ENCODE measurements at places on chromosomes 13 and 19. TPM values are rescaled to one million over a fixed set of nuclear protein-coding genes. Genes with fewer than 3 reads are reported as not detected.

DNA sequence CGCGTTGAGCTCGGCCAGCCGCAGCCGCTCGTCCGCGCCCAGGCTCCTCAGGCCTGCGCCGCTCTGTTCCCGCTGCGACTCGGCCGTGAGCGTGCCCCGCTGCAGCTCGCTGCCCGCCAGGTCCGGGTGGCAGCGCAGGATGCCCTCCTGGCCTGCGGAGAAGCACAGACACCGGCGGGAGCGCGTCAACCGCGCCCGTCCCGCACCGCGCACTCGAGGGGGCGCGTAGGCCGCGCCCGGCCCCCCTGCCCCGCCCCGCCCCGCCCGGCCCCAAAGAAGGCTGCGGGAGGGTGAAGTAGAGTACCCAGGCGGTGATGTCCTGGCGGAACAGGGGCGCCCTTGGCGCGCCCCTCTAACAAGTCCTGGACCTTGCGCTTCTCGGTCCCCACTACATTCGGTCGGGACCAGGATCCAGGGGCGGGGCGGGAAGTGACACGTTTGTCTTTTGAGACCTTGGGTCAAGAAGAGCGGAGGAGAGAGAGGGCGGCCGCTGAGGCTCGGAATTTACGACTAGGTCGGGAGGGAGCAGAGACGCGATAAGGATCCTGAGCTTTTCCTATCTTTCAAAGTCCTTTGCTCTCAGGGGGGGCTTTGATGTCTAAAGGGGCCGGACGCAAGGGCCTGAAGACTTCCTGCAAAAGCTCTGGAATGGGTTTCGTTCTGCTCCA lies 9.3 kb upstream of the CDX2 start:
- DNase-seq = no peak

DNA sequence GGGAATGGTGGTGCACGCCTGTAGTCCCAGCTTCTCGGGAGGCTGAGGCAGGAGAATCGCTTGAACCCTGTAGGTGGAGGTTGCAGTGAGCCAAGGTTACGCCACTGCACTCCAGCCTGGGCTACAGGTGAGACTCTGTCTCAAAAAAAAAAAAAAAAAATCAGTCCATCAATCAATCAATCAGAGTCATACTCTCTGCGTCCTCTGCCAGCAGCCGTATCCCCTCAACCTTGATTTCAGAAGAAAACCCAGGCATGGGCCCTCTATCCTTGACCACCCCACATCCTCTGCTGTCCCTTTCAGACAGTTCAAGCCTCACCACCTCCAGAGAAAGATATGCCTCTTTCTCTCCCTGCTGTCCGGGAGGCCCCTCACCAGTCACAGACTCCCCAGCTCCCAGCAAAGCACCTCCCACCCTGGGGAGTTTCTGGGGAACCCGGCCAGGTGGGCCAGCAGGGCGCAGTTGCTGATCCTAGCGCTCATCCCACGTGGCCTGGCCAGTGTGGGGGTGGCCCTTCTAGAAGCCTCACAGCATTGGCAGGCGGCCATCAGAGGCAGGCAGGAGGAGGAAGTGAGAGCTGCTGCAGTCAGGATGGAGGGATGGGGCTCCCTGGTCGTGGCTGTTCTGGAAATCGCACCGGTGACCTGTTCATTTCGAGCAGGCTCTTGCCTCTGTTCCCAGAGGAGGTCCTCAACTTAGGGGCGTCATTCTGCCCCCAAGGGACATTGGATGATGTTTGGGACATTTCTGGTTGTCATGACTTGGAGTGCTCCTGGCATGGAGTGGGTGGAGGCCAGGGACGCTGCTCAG lies 10.2 kb upstream of the JSRP1 start:
- no peak for DNase-seq

The GSX1 gene
- total RNA-seq = not detected

The GJB2 gene
- total RNA-seq = 2.8 TPM

- no peak for DNase-seq
Measured at GRCh38 chr13:52835071-52835839, 13.2 kb downstream of the PCDH8 start.

DNA sequence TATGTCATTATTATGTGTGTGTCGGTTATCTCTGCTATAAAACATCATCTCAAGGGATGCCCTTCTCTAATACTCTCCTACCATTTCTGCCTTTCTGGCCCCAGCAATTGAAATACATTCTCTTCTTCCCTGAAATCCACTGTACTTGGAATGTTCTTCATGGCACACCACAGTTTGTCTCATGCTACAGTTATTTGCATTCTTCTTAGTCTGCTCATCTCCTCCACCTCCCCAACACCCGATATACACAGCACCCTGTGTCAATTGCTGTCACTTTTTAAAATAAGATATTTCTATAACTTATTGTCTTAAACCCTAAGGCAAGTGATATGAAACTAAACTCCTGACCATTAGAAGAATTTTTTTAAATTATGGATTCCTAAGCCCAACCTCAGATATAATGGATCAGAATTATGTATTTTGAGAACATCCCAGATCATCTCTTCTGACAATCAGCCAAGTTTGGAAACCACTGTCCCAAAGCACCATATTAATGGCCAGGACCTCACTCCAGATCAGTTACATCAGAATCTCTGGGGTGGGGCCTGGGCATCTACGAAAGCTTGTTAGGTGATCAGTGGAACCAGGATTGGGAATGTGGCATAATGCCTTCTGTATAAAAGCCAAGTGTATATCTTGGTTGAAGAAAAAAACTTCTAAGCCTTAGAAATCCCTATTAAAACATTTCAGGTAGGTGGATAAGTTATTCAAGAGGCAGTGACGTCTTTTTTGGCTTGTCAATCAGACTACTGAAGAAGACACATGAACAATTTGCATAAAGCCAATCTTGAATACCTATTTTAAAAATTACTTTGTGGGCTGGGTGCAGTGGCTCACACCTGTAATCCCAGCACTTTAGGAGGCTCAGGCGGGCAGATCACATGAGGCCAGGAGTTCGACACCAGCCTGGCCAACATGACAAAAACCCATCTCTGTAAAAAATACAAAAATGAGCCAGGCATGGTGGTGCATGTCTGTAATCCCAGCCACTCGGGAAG lies 30.0 kb upstream of the KBTBD7 start:
- no peak for DNase-seq

The TINCR gene
- total RNA-seq = not detected

DNA sequence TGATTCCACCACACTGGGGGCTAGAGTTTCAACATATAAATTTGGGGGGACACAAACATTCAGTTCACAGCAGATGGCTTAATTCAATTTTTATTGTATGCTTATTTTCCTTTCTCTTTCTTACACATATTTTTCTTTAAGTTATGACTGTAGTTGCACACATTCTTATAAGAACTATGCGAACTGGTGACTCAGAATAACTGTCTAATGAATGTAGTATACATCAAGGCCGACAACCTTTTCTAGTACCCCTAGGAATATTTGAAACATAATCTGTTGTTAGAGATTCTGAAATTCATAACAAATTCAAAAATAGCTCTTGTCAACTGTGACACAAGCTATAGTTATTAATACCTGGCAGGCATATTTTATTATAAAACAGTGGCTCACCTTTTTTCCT lies 695.6 kb downstream of the PCDH9 start:
- DNase-seq = no peak

DNA sequence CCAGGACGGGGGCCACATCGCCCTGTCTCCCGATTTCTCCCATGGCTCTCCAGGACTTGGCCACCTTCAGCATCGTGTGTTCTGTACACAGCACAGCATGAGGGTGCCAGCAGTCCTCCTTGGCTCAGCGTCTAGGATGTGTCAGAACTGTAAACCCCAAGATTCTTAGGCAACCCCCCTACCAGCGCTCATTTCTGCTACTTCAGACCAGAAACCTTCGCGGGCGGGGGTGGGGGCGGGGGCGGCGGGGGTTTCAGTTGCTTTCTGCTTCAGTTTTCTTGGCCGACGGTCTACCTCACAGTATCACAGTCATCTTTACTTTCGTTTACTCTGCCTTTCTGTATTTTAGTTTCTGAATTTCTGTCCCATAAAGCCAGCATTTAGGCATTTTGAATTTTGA lies 82.4 kb downstream of the GGACT start:
- no peak for DNase-seq

The STRN4 gene
- total RNA-seq = 102 TPM

- DNase-seq = peak; percentile 37
Measured at GRCh38 chr19:57088133-57088532, 31.7 kb upstream of the USP29 start.

DNA sequence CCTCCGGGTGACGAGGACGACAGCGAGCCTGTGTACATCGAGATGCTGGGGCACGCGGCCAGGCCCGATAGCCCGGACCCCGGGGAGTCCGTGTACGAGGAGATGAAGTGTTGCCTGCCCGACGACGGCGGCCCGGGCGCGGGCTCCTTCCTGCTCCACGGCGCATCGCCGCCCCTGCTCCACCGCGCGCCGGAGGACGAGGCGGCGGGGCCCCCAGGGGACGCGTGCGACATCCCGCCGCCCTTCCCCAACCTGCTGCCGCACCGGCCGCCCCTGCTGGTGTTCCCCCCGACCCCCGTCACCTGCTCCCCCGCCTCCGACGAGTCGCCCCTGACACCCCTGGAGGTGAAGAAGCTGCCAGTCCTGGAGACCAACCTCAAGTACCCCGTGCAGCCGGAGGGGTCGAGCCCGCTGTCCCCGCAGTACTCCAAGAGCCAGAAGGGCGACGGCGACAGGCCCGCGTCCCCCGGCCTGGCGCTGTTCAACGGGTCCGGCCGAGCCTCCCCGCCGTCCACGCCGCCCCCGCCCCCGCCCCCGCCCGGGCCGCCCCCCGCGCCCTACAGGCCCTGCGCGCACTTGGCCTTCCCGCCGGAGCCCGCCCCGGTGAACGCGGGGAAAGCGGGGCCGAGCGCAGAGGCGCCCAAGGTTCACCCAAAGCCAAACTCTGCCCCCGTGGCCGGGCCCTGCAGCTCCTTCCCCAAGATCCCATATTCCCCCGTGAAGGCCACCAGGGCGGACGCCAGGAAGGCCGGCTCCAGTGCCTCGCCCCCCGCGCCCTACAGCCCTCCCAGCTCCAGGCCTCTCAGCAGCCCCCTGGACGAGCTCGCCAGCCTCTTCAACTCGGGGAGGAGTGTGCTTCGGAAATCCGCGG lies 511.3 kb downstream of the MYO16 start:
- no peak for DNase-seq

- no peak for DNase-seq
Measured at GRCh38 chr19:16336571-16336970, 11.9 kb downstream of the KLF2 start.

The NRTN gene
- 15.0 TPM for total RNA-seq

The CKM gene
- total RNA-seq = not detected

DNA sequence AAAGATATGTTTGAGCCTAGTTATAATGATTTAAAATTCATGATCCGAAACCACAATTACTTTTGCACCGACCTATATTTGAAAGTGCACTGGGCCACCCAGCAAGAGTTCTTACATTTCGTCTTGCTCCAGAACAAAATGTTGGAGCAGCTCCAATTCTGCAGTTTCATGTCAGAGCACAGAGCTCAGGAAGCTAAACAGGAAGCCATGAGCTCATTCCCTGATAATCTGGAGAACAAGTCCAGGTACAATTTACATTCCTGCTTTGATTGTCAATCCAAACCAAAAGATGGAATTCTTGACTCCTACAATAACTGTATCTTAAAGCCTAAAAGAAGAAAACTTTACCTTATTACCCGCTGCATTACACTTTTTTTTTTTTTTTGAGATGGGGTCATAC lies 131.8 kb downstream of the KCTD12 start:
- DNase-seq = no peak

- DNase-seq = no peak
Measured at GRCh38 chr19:31572976-31573298, 223.7 kb upstream of the TSHZ3 start.

The PCDH8 gene
- total RNA-seq = not detected

DNA sequence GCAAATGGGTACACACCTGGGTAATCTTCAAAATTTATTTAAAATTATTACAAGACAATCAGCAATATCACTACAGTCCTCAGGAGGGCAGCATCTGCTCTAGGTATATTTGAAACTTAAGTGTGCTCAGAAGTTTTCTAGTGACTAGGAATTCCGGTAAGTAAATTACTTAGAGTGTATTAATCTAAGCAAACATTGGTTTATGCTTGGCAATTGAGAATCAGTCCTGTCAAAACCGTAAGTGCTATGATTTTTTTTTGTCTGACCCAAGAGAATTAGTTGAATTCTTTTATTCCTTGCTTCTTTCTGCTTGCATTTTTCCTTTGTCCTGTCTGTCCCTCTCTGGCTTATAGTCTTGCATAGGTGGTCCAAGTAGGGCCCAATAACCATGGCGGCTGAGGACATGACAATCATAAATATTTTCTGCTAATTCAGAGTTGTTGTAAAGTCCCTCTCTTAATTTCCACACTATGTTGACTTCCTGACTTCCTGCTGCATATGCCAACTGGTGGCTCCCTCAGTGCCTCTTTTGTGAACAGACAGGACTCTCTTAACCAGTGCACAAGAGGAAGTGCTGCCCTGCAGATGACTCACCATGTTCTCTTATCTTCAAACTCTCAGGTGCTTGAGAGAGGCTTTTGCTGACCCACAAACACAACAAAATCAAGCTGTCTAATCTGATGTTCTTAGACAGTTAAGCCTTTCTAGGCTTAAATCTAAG lies 82.2 kb downstream of the SLAIN1 start:
- peak; percentile 24 for DNase-seq

The IFNL2 gene
- not detected for total RNA-seq

The C19orf85 gene
- not detected for total RNA-seq

DNA sequence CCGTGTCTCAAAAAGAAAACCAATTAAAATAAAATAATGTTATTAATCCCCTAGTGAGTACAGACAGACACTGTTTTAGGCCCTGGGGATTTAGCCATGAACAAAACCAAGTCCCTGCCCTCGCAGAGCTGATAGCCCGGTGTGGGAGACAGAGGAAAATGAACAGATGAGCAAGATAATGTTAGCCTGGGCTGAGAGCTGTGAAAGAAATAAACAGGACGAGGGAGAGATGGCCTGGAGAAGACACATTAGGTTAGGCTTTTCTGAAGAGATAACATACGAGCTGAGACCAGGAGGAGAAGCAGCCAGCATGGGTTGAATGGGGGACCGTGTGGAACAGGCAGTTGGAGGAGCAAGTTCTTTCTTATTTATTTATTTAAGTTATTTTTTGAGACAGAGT lies 9.0 kb downstream of the RELB start:
- no peak for DNase-seq

DNA sequence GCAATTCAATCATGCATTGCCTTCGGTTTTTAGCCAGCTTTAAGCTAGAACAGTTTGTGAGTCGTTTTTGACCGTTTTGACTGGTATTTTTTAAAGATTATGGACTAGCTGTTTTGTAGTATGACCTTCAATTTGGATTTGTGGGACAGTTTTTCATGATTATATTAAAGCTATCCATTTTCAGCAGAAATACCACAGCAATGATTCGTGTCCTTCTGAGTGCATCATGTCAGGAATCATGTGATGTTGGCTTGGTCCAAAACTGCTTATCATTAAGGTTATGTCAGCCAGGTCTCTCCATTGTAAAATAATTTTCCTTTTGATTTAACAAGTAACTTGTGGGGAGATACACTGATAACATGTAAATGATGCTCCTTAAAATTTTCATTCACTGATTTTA lies 229.0 kb downstream of the POSTN start:
- DNase-seq = no peak

- no peak for DNase-seq
Measured at GRCh38 chr19:33728141-33728540, 68.5 kb upstream of the KCTD15 start.

- DNase-seq = no peak
Measured at GRCh38 chr13:89610881-89611280, 1736.6 kb upstream of the MIR17HG start.

The ZNF90 gene
- total RNA-seq = not detected

The CPB2 gene
- total RNA-seq = not detected

- peak; percentile 38 for DNase-seq
Measured at GRCh38 chr13:20425819-20426219, 99.8 kb downstream of the CRYL1 start.
